ENCODE measurements at places on chromosomes 4 and X. TPM values are rescaled to one million over a fixed set of nuclear protein-coding genes. Genes with fewer than 3 reads are reported as not detected.

- DNase-seq: no peak
Measured at GRCh38 chr4:156169861-156170260, 216.2 kb upstream of the CTSO start.

DNA sequence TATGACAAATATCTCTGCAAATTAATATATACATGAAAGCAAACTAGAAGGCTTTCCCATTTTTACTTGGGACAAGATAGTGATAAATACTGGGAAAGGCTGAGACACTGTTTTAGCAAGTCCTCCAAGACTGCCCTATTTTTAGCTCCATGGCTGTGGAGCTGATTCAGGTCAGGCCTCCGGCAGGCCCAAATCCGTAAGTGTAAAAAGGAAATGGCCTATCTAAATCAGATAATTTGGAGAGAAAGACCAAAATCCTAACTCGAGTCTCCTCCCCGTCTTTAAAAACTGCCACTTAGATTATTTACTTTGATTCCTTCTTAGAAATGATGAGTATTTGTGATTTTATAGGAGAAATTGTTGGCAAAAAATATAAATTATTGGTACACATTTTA lies 2.9 kb downstream of the OTUD4 start:
- no peak for DNase-seq

- no peak for DNase-seq
Measured at GRCh38 chrX:16870862-16871815, 977 bp upstream of the RBBP7 start.

GRCh38 chr4:3765271-3766035 lies 732 bp upstream of the ADRA2C start:
- DNase-seq: no peak

DNA sequence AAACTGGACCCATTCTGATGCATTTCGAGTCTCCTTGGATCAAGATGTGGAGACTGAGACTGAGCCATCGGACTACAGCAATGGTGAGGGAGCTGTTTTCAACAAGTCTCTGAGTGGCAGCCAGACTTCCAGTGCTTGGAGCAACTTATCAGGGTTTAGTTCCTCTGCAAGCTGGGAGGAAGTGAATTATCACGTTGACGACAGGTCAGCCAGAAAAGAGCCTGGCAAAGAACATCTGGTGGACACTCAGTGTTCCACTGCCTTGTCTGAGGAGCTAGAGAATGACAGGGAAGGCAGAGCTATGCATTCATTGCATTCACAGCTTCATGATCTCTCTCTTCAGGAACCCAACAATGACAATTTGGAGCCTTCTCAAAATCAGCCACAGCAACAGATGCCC lies 84.8 kb downstream of the NEUROG2 start:
- no peak for DNase-seq

- no peak for DNase-seq
Measured at GRCh38 chr4:1842339-1842895, 13.5 kb downstream of the LETM1 start.

GRCh38 chr4:104976262-104976661 lies 170.4 kb upstream of the TET2 start:
- no peak for DNase-seq

Gene ADAMTS3
- total RNA-seq: 3.2 TPM

Gene DIPK2B
- total RNA-seq: not detected

Gene ZCCHC12
- 1.3 TPM for total RNA-seq

Gene POLA1
- total RNA-seq: 34.9 TPM

Gene LAP3
- 50.9 TPM for total RNA-seq
